Keratinocyte (primary cell): ENCODE measurements at places on chromosomes 12 and 14. TPM values are rescaled to one million over a fixed set of nuclear protein-coding genes. Genes with fewer than 3 reads are reported as not detected.

Gene SLC25A47
- polyA plus RNA-seq: not detected in 3 replicates

GRCh38 chr12:19045426-19045825, 84.1 kb upstream of the PLEKHA5 start:
- no peaks in the 10 kb centered on the region for H3K27me3 ChIP-seq
- H3K4me1 ChIP-seq: no peaks in the 10 kb centered on the region
- no peak overlapping the region for H3K27ac ChIP-seq

DNA sequence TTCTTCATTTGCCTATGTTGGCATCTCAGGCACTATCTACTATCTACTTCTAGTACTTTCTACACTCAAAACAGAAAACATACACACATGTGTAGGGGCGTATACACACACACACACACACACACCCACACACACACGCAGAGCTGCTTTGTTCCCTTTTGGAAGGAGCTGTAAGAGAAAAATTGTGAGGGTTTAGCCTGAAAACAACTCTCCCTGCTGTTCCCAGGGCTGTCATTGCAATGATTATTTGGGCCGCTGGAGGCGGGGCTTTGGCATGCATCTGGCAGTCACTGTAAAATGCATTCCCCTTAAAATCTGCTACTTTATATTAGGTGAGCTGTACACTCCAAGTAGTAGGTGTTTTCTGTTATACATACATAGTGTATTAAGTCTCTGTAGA, 29.1 kb upstream of the SLC38A2 start:
- H3K4me3 ChIP-seq: no peak overlapping the region
- H3K27ac ChIP-seq: peak overlapping the region; percentile 19
- H3K4me1 ChIP-seq: peaks cover 22% of the 10 kb centered on the region
- no peak for DNase-seq

Gene OVCH1
- polyA plus RNA-seq: 0.04 to 0.08 TPM in 2 of 3 replicates, not detected in the other

DNA sequence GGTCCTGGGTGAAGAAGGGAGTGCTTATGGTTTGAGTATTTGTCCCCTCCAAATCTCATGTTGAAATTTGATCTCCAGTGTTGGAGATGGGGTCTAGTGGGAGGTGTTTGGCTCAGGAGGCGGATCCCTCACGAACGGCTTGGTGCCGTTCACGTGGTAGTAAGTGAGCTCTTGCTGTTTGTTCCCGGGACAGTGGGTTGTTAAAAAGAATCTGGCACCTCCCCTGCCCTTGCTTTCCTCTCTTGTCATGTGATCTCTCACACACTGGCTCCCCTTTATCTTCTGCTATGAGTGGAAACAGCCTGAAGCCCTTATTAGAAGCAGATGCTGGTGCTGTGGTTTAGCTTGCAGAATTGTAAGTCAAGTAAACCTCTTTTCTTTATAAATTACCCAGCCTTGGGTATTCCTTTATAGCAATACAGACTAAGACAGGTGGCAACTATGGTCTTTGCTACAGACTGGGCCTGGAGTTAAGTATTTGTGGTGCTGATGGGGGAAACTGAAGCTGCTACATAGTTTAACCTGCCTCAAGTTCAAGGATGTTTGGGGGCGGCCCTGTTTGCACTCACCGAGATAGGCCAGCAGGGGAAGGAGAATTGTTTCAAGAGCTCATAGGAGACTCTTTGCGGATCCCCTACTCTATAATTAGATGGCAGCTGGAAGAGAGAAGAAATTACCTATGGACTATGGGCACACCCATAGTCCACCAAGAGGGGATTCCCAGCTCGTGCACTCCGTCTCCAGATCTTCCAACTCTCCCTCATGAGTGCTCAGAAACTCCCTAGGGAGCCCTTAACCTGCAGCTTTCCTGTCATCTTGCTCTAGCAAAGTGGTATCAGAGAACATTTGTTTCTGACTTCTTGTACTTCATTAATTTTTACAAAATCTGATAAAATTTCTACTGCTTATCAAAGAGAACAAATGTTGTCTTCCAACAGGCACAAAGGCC, 164.6 kb downstream of the SLC15A5 start:
- H3K27ac ChIP-seq: no peak overlapping the region
- no peaks in the 10 kb centered on the region for H3K4me1 ChIP-seq
- no peaks in the 10 kb centered on the region for H3K27me3 ChIP-seq
- H3K36me3 ChIP-seq: no peaks in the 10 kb centered on the region
- no peak overlapping the region for H3K4me3 ChIP-seq

GRCh38 chr14:32303865-32304264, 25.2 kb upstream of the AKAP6 start:
- DNase-seq: no peak
- H3K27ac ChIP-seq: no peak overlapping the region
- H3K4me1 ChIP-seq: peaks cover 22% of the 10 kb centered on the region

DNA sequence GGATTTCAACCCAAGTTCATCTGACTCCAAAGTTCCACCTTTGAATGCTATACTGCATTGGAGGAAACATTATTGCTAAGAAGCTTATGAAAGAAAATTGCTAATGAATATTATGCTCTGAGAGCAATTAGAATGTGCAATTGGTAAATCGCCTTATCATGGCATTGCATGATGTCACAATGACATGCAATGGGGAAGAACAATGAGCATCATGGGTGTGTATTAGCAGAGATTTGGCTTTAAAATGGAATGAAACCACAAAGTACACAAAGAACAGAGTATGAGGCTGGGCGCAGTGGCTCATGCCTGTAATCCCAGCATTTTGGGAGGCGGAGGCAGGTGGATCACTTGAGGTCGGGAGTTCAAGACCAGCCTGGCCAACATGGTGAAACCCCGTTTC, 34.7 kb downstream of the FOS start:
- no peaks in the 10 kb centered on the region for H3K36me3 ChIP-seq
- H3K4me1 ChIP-seq: no peaks in the 10 kb centered on the region
- peaks cover 3% of the 10 kb centered on the region for H3K27me3 ChIP-seq

Gene CCDC197
- polyA plus RNA-seq: not detected in 3 replicates

Gene WNT1
- not detected in 3 replicates for polyA plus RNA-seq

- peaks cover 27% of the 10 kb centered on the region for H3K4me1 ChIP-seq
- no peak for DNase-seq
- H3K27ac ChIP-seq: no peak overlapping the region
- H3K36me3 ChIP-seq: no peaks in the 10 kb centered on the region
- H3K27me3 ChIP-seq: no peaks in the 10 kb centered on the region
Measured at GRCh38 chr14:95320955-95321600, 1.4 kb upstream of the CLMN start.

Gene BBOF1
- polyA plus RNA-seq: 1.9 to 3.0 TPM (median 2.7 TPM) in 3 replicates
